ENCODE measurements at places on chromosomes 4 and X. TPM values are rescaled to one million over a fixed set of nuclear protein-coding genes. Genes with fewer than 3 reads are reported as not detected.

MAGEB10 gene
- polyA plus RNA-seq = not detected

KIF4A gene
- 20.3 TPM for polyA plus RNA-seq

RS1 gene
- polyA plus RNA-seq = not detected

MUC7 gene
- polyA plus RNA-seq = not detected

PNMA5 gene
- 6.9 TPM for polyA plus RNA-seq

PAGE2B gene
- polyA plus RNA-seq = not detected

TRMT44 gene
- polyA plus RNA-seq = 6.3 TPM

COL25A1 gene
- polyA plus RNA-seq = not detected

OPRPN gene
- polyA plus RNA-seq = not detected

EOLA1 gene
- polyA plus RNA-seq = 27.3 TPM

EBP gene
- 131 TPM for polyA plus RNA-seq

STOX2 gene
- polyA plus RNA-seq = 3.9 TPM

TCEAL2 gene
- polyA plus RNA-seq = 163 TPM

FAM149A gene
- polyA plus RNA-seq = 8.6 TPM

LCORL gene
- 11.1 TPM for polyA plus RNA-seq

DCLK2 gene
- polyA plus RNA-seq = 37.4 TPM

CXCL9 gene
- not detected for polyA plus RNA-seq

SPANXA2 gene
- not detected for polyA plus RNA-seq

MAGEA9B gene
- not detected for polyA plus RNA-seq

MFAP3L gene
- 4.3 TPM for polyA plus RNA-seq

NOX1 gene
- polyA plus RNA-seq = not detected

SPANXB1 gene
- polyA plus RNA-seq = not detected

ARMCX4 gene
- polyA plus RNA-seq = 6.7 TPM

MAGEA2B gene
- polyA plus RNA-seq = 2.6 TPM

FAM241A gene
- 0.42 TPM for polyA plus RNA-seq

UBQLN2 gene
- 48.7 TPM for polyA plus RNA-seq

SPANXN3 gene
- polyA plus RNA-seq = not detected

TCP11X1 gene
- polyA plus RNA-seq = not detected

HSD17B13 gene
- 0.70 TPM for polyA plus RNA-seq

OPHN1 gene
- polyA plus RNA-seq = 6.8 TPM

PF4V1 gene
- not detected for polyA plus RNA-seq

STEEP1 gene
- polyA plus RNA-seq = 42.8 TPM

ZNF732 gene
- not detected for polyA plus RNA-seq

KLF3 gene
- polyA plus RNA-seq = 16.5 TPM

ZAR1 gene
- 0.44 TPM for polyA plus RNA-seq

PGAM4 gene
- polyA plus RNA-seq = not detected

CRLF2 gene
- not detected for polyA plus RNA-seq

GPR34 gene
- 1.7 TPM for polyA plus RNA-seq

C4orf36 gene
- polyA plus RNA-seq = 1.0 TPM

PRRG1 gene
- 11.5 TPM for polyA plus RNA-seq
